Esophagus squamous epithelium (tissue), 5 donors: ENCODE measurements at places on chromosomes 11 and 22.

DNA sequence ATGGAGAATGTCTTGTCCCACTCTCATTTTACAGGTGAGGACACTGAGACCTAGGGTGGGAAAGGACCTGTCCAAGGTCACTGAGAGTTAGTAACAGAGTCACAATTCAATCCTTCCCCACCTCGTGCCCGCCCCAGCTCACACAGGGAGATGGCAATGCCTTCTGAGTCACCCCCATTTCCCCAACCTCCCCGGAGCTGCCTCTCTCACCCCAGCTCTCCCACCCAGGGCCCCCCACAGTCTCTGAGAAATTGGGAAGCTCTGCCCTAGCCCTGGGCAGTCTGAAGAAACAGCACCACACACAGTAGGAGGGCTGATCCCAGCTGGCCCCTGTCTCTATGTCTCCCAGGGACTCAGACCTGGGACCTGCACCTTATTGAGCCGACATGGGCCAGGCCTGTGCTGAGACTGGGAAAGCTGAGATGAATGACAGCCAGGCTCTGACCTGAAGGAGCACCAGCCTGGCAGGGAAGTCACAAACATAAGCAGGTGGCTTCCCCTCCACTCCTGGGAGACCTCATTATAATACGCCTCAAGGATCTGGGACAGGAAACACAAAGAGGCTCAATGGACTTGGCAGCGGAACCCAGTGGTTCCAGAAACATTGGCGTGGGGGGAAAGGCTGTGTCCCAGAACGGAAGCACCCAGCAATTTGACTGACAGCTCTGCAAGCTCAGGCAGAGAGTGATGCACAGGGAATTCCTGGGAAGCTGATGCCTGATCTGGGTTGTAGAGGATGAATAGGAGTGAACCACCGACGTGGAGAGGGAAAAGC is 51.0 kb downstream of the CD6 start:
- H3K4me3 ChIP-seq = no peak overlapping the region
- H3K4me1 ChIP-seq = peaks cover 4% of the 10 kb centered on the region
- no peak overlapping the region for H3K27ac ChIP-seq
- DNase-seq = no peak
- no peaks in the 10 kb centered on the region for H3K27me3 ChIP-seq

GRCh38 chr22:32226326-32227104 is 21.6 kb upstream of the RFPL2 start:
- H3K27me3 ChIP-seq = no peaks in the 10 kb centered on the region
- H3K36me3 ChIP-seq = no peaks in the 10 kb centered on the region
- no peak overlapping the region for H3K27ac ChIP-seq
- H3K4me1 ChIP-seq = no peaks in the 10 kb centered on the region

GRCh38 chr11:88181776-88182175 is 6.5 kb upstream of the RAB38 start:
- peak overlapping the region; percentile 76 for H3K27ac ChIP-seq
- no peak for DNase-seq
- no peak overlapping the region for H3K4me3 ChIP-seq
- peaks cover 76% of the 10 kb centered on the region for H3K4me1 ChIP-seq

- H3K4me3 ChIP-seq = no peak overlapping the region
- H3K27ac ChIP-seq = peak overlapping the region; percentile 5
- H3K27me3 ChIP-seq = no peaks in the 10 kb centered on the region
- DNase-seq = no peak
- no peaks in the 10 kb centered on the region for H3K36me3 ChIP-seq
- peaks cover 9% of the 10 kb centered on the region for H3K4me1 ChIP-seq
Observed at GRCh38 chr22:44448271-44448830, 49.7 kb downstream of the RTL6 start.

DNA sequence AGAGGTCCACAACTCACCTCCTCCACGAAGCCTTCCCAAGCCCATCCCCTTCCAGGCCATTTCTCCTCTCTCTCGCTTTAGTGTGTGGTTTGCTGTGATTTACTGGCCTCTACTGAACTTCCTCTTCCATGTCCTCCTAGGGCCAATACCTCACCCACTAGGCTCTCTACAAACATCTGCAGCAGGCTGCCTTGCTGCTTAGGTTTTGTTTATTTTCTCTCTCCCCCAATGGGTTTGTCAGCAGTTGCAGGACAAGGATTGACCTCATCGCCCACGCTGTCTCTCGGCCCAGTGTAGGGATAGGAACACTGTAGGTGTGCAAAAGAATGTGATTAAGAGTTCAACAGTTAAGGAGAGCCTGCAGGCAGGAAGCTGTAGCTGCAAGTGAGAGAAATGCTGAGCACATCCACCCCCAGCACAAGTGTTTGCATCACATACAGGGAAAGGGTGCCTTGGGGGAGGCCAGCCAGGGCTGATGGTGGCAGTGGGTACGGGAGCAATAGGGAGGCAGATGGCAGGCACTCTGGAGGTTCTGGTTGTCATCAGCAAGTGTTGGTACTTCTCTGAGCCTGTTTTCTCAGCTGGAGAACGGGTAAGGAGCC is 1.4 kb downstream of the PC start:
- H3K36me3 ChIP-seq = peaks cover 5% of the 10 kb centered on the region
- H3K27me3 ChIP-seq = no peaks in the 10 kb centered on the region
- peak overlapping the region; percentile 21 for H3K27ac ChIP-seq

DNA sequence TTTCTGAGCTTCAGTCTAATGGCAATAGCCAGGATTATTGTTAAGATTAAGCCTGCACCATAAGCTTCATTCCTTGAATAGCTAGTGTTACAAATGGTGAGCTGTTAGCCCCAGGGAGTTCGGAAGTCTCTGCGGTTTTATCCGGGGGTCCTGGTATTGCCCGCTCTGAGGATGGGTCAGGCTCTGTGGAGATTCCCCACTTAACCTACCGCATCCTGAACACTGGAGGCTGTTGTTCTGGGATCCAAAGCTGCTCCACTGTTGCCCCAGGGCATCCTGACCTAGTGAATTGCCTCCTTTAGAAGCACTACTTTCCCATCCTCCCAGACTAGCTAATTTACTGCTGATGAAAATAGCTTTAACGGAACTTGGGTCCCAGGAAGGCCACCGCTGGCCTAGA is 14.5 kb upstream of the PEX26 start:
- H3K36me3 ChIP-seq = no peaks in the 10 kb centered on the region
- H3K27me3 ChIP-seq = no peaks in the 10 kb centered on the region
- no peak for DNase-seq

GRCh38 chr11:83002522-83002921 is 69.2 kb downstream of the RAB30 start:
- H3K4me3 ChIP-seq = no peak overlapping the region
- H3K27me3 ChIP-seq = no peaks in the 10 kb centered on the region
- no peaks in the 10 kb centered on the region for H3K36me3 ChIP-seq
- peaks cover 13% of the 10 kb centered on the region for H3K4me1 ChIP-seq
- no peak for DNase-seq

DNA sequence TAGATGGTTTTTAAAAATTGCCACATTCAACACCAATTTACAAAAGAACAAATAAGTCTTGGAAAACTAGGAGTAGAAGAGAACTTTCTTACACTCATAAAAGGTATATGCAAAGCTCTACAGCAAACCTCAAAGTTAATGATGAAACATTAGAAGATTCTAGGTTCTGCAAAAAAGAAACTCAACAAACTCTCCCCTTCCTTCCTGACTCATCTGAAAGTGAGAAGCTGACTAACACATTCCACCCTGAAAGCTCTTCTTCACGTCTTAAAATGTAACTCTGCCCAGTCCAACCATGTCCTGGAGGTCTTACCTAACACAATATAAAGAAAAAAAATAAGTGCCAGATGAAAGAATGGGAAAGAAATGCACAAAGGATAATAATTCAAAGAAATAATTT is 218.9 kb upstream of the ISX start:
- DNase-seq = no peak
- H3K27ac ChIP-seq = no peak overlapping the region
- no peaks in the 10 kb centered on the region for H3K36me3 ChIP-seq
- H3K4me3 ChIP-seq = no peak overlapping the region
- no peaks in the 10 kb centered on the region for H3K27me3 ChIP-seq
- peaks cover under 1% of the 10 kb centered on the region for H3K4me1 ChIP-seq

GRCh38 chr11:74743640-74744039 is 5.0 kb upstream of the RNF169 start:
- no peak overlapping the region for H3K4me3 ChIP-seq
- H3K27me3 ChIP-seq = no peaks in the 10 kb centered on the region
- peaks cover 8% of the 10 kb centered on the region for H3K4me1 ChIP-seq
- DNase-seq = no peak
- H3K36me3 ChIP-seq = no peaks in the 10 kb centered on the region
- H3K27ac ChIP-seq = no peak overlapping the region

DNA sequence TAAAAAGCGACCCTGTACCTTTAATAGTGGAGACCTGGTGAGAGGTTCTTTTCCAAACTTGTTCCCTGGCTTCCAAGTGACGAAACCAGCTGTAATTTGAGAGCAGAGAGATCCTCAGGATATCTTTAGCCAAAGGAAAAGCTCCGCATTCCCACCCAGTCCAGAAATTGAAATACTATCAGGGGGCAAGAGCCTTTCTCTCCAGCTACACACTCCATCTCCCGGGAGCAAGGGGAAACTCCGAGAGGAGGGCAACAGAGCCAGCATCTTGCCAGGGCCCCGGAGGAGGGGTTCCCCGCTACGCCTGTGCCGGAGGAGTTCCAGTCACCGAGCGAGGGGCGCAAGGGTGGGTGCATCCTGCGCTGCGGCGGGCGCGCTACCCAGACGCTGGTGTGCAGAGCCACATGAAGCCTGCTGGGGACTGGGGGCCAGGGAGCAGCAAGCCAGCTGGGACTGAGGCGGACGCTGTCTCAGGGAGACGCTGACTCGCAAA is at the start of gene FIBIN:
FIBIN (plus strand) TSS at position 148 of the 493 bp plus-strand sequence. CDS start 415 bp downstream, outside the sequence.
- no peaks in the 10 kb centered on the region for H3K4me1 ChIP-seq
- no peak for DNase-seq
- no peaks in the 10 kb centered on the region for H3K27me3 ChIP-seq
- no peaks in the 10 kb centered on the region for H3K36me3 ChIP-seq
- peak within 1 kb of the TSS; percentile 60 for H3K4me3 ChIP-seq

- no peak for DNase-seq
- no peak overlapping the region for H3K4me3 ChIP-seq
- H3K27me3 ChIP-seq = no peaks in the 10 kb centered on the region
- no peaks in the 10 kb centered on the region for H3K36me3 ChIP-seq
- peaks cover 5% of the 10 kb centered on the region for H3K4me1 ChIP-seq
- no peak overlapping the region for H3K27ac ChIP-seq
Observed at GRCh38 chr11:70074746-70075145, 3.4 kb upstream of the ANO1 start.

DNA sequence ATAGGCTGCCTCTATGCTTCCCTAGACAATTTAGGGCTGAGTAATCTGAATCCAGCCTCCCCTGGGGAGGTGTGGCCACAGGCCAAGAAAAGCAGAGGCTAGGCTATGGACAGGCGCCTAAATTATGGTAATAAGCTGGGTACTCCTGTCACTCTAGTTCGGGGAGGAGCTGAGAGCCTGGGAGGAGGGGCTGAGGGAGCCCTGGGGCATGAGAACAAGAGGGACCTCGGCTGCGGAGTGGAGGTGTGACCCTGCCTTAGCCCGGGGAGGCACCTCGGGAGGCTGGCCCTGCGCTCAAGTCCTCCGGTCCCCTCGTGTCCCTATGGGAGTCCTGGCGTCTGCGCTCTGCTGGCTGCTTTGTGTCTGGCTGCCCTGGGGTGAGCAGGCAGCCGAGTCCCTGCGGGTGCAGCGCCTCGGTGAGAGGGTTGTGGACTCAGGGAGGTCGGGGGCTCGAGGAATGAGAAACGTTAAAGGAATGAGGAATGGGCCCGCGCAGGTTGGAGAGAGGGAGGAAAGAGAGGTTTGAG is at the start of gene OTOG:
OTOG (plus strand) TSS at position 209 of the 527 bp plus-strand sequence; CDS start at position 323, 114 bp downstream.
- DNase-seq = no peak
- peaks cover 9% of the 10 kb centered on the region for H3K4me1 ChIP-seq
- no peaks in the 10 kb centered on the region for H3K27me3 ChIP-seq
- H3K4me3 ChIP-seq = no peak within 1 kb of the TSS
- no peak within 1 kb of the TSS for H3K27ac ChIP-seq
- no peaks in the 10 kb centered on the region for H3K36me3 ChIP-seq

GRCh38 chr11:116579857-116580727 is 192.7 kb downstream of the BUD13 start:
- peaks cover 22% of the 10 kb centered on the region for H3K4me1 ChIP-seq
- no peak overlapping the region for H3K4me3 ChIP-seq
- H3K27me3 ChIP-seq = peaks cover 88% of the 10 kb centered on the region

GRCh38 chr11:75509020-75509720 is 16.6 kb downstream of the GDPD5 start:
- H3K27me3 ChIP-seq = no peaks in the 10 kb centered on the region
- H3K4me1 ChIP-seq = no peaks in the 10 kb centered on the region
- H3K27ac ChIP-seq = no peak overlapping the region

- no peak overlapping the region for H3K4me3 ChIP-seq
- no peaks in the 10 kb centered on the region for H3K4me1 ChIP-seq
- peak overlapping the region; percentile 46 for H3K27ac ChIP-seq
- H3K27me3 ChIP-seq = no peaks in the 10 kb centered on the region
- H3K36me3 ChIP-seq = peaks cover 66% of the 10 kb centered on the region
Observed at GRCh38 chr11:8917157-8917825, 6.3 kb downstream of the AKIP1 start.

DNA sequence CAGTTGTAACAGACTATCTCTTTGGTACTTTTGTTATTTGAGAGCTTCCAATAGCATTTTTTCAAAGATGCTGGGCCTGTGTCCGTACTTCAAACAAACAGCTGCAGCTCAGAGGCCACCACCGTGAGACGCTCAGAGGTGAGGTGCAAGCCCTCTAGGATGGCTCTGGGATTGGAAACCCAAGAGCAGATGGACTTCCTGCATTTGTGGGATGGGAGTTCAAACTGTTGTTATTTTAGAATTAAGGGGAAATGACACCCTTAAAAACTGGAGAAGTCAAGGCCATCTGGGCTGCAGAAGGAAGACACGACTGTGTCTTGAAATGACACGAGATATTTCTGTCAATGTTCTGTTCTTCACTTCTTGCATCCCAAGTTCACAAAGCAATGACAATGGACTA is 9.2 kb upstream of the IL10RA start:
- no peak overlapping the region for H3K4me3 ChIP-seq
- H3K4me1 ChIP-seq = peaks cover 6% of the 10 kb centered on the region
- H3K27ac ChIP-seq = no peak overlapping the region
- H3K36me3 ChIP-seq = no peaks in the 10 kb centered on the region
- no peak for DNase-seq
- H3K27me3 ChIP-seq = peaks cover 40% of the 10 kb centered on the region

- no peaks in the 10 kb centered on the region for H3K36me3 ChIP-seq
- no peak overlapping the region for H3K4me3 ChIP-seq
- DNase-seq = no peak
- no peaks in the 10 kb centered on the region for H3K27me3 ChIP-seq
- H3K4me1 ChIP-seq = peaks cover 12% of the 10 kb centered on the region
Observed at GRCh38 chr11:44994753-44995152, 44.1 kb upstream of the TP53I11 start.

- no peak overlapping the region for H3K4me3 ChIP-seq
- DNase-seq = no peak
- no peaks in the 10 kb centered on the region for H3K27me3 ChIP-seq
Observed at GRCh38 chr11:113373306-113373705, 14.3 kb upstream of the ANKK1 start.

GRCh38 chr11:10302744-10303557 is 1.9 kb upstream of the ADM start:
- no peaks in the 10 kb centered on the region for H3K27me3 ChIP-seq
- H3K4me1 ChIP-seq = peaks cover 14% of the 10 kb centered on the region
- no peaks in the 10 kb centered on the region for H3K36me3 ChIP-seq
- H3K27ac ChIP-seq = peak overlapping the region; percentile 92

GRCh38 chr11:12674571-12674935 is 332 bp downstream of the TEAD1 start:
- peaks cover 5% of the 10 kb centered on the region for H3K4me1 ChIP-seq
- peak overlapping the region; percentile 99 for H3K27ac ChIP-seq
- peak overlapping the region; percentile 70 for H3K4me3 ChIP-seq
